Left ventricle myocardium superior (tissue), 1 donor: ENCODE measurements at places on chromosomes 4 and X. TPM values are rescaled to one million over a fixed set of nuclear protein-coding genes. Genes with fewer than 3 reads are reported as not detected.
A peak's percentile ranks its signal among the peaks of the same experiment; 100 is the strongest.

GPC3 gene
- 4.2 TPM for total RNA-seq

NALF2 gene
- 53.3 TPM for total RNA-seq

- DNase-seq, result no peak
Observed at GRCh38 chr4:156733582-156733981, 238.0 kb downstream of the PDGFC start.

DNA sequence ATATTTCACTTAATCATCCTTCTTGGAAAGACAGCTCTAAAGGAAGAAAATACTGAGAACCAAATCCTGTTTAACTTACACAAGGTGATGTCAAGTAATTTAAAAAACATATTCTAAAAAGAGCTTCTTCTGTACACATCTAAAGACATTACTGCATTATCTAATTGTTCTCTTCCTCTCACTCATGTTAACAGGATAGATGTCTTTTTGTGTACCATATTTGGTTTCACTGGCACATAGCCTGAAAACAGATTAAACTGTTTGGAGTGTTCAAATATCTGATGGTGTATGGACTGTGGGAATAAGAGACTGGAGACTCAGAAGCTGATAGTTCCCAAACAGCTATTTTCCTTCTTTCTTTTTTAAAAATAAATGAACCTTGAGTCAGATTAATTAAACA, 213.3 kb upstream of the MAB21L2 start:
- no peak for DNase-seq

GRCh38 chrX:150664290-150664689, 28.9 kb upstream of the MTMR1 start:
- DNase-seq, result peak; percentile 66

DNA sequence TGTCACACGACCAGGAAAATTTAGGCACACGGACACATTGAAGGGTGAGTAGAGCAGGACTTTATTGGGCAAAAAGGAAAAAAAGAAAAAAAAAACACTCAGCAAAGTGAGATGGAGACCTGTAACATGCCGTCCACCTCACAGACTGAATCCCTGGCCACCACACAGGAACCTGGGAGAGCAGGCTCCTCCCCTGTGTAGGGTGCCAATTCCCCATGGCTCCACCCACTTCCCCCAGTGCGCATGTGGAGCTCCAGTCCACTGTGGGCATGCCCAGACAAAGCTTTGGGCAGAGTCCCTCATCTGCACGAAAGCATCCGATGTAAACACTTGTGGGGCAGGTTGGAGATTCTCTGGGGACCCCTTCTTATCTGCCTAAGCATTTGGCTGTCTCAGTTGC, 23.6 kb upstream of the CBR4 start:
- no peak for DNase-seq

DNA sequence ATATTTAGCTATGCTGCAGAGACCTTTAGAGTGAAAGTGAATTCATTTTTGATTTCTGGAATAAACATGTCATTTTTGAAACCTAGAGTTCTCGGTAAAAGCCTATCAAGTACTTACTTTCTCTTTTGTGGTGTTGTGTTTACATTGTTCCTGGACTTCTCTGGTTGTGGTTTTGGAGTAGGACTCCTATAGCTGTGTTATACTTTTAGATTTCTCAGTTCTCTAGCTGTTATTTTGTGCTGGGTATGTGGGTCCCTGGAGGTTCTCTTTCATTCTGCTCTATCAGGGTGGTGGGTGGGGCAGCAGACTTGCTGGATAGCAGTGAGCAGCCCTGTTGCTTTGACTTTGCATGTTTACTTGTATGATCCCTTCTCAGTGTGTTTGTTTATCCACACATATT, 25.6 kb upstream of the MSMO1 start:
- no peak for DNase-seq

DNA sequence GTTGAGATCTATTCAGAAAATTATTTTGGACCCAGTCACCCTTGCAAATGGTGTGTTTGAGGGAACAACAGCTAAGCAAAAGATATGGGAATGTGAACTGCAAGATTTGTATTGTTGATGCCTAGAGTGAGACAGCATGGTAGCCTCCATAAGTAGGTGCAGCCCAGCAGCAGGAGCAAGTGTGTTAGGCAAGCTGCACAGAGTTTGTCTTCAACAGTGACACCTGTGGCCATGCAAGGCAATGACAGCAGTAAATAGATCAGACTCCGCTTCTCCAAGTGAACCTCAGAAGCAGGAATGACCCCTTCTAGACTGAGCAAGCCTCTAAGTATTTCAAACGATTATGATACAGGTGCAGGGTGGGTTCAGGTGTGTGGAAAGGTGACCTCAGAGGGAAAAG, 133.4 kb upstream of the MSX1 start:
- no peak for DNase-seq

DNA sequence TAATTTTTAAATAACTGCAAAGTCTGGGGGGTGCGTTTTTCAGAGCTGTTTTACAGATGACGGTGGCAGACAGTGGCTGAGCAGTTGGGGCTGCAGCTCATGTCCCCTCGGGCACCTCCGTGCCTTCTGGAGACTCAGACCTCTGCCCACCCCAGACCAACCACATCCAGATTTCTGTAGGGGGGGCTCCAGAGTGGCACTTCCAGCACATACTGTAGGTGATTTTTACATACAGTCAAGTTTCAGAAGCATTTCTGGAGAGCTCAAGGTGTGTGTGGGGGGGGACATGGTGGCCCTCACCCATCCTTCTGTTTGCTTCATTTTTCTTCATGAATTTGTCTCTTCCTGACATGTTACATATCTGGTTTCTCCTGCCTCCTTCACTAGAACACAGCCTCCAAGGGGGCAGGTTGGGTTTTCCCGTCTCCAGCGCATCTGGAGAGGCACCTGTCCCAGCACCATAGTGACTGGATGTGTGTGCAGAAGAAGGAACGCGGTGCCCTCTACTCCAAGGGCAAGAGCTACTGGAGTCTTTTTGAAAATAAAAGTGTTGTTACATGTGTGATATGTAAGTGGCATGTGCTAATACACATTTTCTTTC, 37.5 kb downstream of the TMEM271 start:
- DNase-seq, result no peak
